Ovary (tissue), 10 donors: ENCODE measurements at places on chromosomes 3 and 15. TPM values are rescaled to one million over a fixed set of nuclear protein-coding genes. Genes with fewer than 3 reads are reported as not detected.

Gene DUOX2
- 0.35 TPM for total RNA-seq

DNA sequence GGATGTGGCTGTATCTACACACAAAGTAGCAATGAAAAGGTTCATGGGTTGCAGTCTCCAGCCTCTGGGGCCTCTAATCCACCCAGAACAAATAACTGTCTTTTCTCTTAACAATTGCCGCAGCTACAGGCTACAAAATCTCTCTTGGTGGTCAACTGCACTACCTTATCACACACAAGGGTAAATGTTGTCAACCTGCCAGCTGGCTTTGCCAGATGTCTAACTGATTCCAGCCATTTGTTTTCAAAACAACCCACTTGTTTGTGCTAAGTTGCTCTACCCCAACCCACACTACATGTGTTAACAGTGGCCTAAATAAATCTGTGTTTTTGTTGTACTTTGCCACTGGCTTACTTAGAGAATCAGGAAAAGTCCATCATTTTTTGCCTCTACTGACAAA lies 447.3 kb downstream of the TAFA4 start:
- DNase-seq: no peak

GRCh38 chr3:40247714-40248454 lies 61.6 kb upstream of the EIF1B start:
- no peak for DNase-seq

DNA sequence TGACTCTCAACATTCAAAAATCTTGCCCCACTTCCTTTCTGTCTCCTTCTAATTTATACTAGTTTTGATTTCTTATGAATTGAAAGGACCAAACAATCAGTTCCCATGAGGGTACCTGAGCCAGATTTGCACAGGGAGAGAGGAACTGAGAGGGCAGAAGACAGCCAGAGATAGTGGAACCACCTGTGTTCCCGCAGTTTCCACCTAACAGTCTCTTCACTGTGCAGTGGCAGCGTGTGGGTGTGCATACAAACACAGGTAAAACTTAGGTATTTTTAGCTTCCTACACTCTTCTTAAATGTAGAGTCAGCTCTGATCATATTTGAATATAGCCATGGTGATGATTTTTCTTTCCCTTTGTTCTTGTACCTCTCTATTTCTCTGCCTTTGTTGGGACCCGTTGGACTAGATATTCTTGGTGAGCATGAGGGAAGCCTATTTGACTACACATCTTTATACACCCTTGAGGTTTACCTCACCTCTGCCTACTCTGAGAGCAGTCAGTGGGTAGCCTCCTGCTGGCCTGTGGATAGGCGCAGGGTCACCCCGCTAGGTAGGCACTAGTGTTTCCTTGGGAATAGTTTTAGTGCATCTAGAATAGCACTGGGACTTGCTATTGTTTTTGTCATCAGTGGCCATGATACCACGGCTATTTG lies 58.8 kb downstream of the MAP3K13 start:
- no peak for DNase-seq

DNA sequence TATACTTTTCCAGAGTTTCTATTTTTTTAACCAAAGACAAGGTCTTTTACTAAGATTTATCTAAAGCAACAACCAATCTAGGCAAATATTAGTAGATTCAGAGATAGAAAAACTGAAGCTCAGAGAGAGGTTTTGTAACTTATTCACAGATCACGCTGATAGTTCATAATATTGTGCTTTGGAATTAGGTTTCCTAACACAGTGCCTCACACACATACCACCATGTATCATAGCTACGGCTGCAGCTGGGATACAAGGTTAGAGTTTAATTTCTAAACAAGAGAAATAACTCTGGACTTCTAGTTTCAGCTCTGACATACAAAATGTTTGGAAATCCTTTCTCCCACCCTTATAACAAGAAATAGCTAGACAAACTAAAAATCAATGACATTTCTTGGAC lies 565.7 kb downstream of the PYDC2 start:
- DNase-seq: no peak

DNA sequence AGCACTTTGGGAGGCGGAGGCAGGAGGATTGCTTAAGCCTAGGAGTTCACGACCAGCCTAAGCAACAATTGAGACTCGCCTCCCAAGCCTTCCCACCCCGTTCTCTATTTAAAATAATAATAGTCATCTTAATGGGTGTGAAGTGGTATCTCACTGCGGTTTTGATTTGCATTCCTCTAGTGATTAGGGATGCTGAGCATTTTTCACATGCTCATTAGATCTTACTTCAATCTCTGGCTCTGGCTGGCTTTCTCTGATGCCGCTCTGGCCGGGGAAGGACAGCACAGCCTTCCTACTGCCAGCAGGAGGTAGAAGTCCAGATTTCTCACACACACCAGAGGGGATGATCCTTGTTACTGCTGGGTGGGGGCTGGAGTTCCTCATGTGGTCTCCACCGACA lies 7.4 kb upstream of the EIF4A2 start:
- no peak for DNase-seq
